ENCODE measurements at places on chromosomes 3 and 15.
A peak's percentile ranks its signal among the peaks of the same experiment; 100 is the strongest.

DNA sequence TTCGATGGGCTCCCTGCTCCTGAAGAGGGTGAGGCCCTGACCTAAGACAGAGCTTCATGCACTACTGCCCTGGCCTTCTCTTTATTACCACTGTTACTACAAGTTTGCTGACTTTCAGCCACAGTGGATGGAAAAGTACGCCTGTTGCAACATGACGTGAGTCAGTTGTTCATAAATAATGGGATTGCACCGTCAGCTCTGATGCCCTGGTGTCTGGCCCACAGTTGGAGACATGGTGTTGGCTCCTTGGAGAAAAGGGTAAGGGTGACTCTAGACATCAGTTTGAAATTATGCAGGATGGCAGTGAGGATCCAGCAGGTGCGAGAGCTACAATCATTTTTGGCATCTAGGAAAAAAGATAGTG, 5.5 kb downstream of the PAQR5 start:
- no peak for DNase-seq

- peak; percentile 68 for DNase-seq
These were observed 209.3 kb upstream of the PPP2R3A start for GRCh38 chr3:135756106-135756668.

GRCh38 chr15:58933281-58934113, at the start of gene SLTM:
TSS of gene SLTM (minus strand) at chr15:58933679. CDS start at chr15:58933565, 114 bp downstream.
- peak; percentile 89 for DNase-seq

DNA sequence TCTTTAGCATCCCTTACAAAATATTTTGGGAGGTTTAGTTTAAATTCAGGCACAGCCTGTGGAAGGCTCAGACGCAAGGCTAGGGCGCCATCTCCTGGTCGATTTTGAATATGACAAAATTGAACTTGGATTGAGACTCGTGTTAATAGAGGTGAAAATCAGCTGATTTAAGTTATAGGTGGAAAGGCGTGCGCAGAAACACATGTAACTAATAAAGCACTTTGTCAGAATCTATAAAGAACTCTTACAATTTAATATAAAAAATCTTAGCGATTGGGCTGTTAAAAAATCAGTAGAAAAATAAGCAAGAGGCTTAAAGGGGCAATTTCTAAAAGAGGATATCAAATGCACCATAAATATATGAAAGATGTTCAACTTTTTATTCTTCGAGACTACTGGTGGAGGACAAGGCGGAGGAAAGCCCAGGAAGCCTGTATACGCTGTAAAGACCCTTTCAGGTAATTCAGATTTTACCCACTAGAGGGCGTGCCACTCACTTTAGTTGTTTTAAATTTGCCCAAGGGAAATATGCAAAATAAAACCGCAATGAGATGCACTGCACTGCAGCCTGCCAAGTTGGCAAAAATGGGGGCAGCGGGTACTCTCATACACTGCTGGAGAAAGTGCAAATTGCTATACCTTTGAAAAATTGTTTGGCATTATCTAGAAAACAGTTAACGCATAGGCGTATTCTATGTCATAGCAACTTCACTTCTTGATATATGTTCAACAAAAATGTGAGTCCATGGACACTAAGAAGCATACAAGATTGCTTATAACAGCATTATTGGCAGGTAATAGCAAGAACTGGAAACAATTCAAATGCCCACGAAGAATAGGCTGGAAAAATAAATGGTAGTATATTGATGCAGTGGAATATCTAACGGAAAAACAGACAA, 64.7 kb downstream of the SLC30A4 start:
- DNase-seq = peak; percentile 89

DNA sequence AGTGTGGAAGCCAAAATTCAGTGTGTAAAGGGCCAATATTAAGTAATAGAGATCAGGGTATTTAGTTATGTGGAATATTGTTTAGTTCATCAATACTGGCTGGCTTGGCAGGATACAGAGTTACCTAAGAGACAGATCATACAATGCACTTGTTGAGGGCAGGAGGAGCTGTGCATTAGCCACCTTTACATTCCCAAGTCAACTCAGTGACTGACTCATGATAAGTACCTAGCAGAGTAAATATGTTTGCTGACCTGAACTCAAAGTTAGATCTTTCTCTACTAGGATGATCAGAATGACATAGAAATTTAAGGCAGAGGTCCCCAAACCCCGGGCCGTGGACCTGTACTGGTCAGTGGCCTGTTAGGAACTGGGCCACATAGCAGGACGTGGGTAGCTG, 3.5 kb upstream of the ABHD17C start:
- DNase-seq = no peak

GRCh38 chr15:79243723-79244122, 38.8 kb upstream of the ANKRD34C start:
- DNase-seq = no peak

- DNase-seq = no peak
These were observed 17.2 kb downstream of the FLNB start for GRCh38 chr3:58025406-58025805.

DNA sequence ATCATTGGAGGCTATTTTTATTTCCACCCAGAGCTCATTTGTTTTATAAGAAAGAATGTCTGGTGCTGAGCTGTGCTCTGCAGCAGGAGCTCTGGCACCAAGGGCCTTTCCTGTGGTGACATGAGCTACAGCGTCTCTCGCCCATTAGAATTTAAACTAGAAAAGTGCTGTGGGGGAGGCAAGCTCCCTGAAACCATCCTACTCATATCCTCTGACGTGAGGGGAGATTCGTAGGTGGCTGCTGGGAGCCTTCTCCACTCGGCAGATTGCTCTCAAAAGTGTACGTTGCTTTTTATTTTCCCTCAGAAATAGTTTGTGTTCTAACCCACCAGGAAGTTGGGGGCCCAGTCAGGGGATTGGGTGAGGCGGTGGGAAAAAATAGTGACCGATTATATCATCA, 76.3 kb upstream of the ARHGEF3 start:
- DNase-seq = no peak

GRCh38 chr3:115498898-115499297, 124.4 kb upstream of the GAP43 start:
- DNase-seq = no peak

GRCh38 chr3:123385981-123386380, 62.9 kb downstream of the ADCY5 start:
- no peak for DNase-seq

- no peak for DNase-seq
These were observed 303.8 kb upstream of the CDIN1 start for GRCh38 chr15:36275656-36276055.

- DNase-seq = no peak
These were observed 8.1 kb upstream of the DLG1 start for GRCh38 chr3:197306374-197307086.

- DNase-seq = no peak
These were observed 144.1 kb upstream of the HACD2 start for GRCh38 chr3:123728991-123729390.

DNA sequence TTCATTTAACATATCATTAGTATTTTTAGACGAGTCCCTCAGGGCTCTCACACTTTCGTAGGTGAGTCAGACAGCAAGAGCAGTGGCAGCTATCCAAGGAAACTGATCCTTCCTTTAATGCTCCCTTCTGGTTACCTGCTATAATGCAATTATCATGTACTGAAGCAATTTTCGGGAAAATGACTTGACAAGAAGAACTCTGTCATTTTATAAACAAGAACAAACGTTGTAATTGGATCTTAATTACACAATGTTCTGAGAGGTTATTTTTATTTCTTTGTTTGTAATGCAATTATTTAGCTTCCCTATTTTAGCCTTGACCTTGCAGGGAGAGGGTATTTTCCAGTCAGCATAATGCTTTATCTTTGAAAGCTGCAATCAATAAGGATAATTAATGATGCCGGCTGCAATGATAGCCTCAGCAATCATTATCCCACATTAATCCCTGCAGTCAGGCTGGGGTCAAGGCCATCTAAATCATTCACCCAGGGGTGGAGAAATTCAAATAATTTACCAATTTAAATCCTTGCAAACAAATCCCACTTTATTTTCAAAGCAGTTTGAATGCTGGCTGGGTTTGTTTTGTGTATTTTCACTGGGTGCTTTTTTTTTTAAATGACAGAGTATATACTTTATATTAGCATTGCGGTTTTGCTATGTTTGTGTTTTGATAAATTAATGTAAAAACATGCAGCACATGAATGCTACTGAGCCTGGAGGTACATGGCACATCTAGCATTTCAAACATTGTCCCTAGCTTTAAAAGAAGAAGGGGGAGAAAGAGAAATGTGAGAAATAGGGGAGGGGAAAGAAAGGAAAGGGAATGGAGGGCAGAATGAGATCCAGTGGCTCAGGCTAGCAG, 249.9 kb downstream of the SHOX2 start:
- no peak for DNase-seq

- DNase-seq = no peak
These were observed 31.2 kb downstream of the CHDH start for GRCh38 chr3:53815067-53815466.

DNA sequence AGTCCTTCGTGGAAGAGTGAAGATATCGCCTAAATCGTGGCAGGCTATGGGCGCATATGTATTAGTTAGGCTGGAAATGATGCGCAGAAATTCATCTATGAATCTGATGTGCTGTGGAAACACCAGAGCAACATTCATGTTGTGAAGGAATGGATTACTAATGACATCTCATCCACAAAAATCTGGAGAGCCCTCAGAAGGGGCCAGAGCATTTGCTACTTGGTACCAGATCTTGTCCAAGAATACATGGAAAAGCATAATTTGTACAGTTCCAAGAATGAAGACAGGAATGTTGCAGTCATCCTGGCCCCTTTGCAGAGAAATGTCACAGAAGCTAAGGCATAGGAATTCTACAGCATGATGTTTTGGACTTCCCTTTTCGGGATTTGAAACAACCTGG, 38.4 kb upstream of the FOXB1 start:
- no peak for DNase-seq

GRCh38 chr3:146712806-146713205, 107.7 kb upstream of the PLSCR5 start:
- no peak for DNase-seq

DNA sequence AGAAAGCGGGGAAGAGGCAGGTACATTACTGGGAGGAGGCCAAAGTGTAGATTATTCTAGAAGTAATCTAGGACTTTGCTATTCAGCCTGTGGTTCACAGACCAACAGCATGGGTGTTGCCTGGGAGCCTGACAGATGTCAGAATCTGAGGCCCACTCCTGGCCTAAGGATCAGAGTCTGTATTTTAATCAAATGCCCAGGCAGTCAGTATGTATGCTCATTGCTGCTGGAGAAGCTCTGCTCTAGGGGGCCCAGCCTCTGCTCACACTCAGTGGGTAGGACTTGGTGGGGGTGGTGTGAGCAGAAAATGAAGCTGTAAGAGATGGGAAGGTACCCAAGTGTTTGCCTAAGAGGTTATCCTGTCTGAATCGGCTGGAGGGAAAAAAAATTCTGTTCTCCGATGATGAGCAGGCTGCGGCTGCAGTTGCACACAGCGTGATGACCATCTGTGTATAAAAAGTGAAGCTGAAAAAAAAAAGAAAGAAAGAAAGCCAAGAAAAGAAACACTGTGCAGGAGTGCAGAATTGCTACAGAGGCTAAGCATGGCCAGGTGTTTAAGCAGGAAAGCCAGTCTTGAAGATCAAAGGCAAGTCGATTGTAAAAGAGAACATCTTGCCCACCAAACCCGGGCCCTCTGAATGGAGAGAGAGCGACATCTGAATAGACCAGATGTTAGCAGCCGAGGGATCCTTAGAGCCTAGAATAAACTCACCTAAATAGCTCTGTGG, 65.2 kb downstream of the EIF4E3 start:
- DNase-seq = no peak
